ENCODE measurements at places on chromosomes 5 and 9.

DNA sequence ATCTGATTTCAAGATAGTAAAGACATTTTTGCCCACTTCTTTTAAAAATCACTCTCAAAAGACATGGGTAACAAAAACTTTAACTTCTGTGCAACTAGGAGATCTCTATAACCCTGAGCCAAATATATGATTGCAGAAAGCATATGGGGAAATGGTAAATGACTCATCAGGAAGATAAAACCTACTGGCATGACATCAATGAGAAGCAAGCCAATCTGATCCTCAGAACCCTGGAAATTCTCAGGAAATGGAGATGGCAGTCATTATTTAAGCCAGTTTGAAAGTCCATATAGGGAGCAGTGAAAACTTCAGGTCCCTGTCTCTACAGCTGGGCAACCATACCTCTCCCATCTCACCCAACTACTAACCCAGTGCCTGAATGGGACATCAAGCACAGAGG, 249.7 kb upstream of the NREP start:
- no peak for DNase-seq

DNA sequence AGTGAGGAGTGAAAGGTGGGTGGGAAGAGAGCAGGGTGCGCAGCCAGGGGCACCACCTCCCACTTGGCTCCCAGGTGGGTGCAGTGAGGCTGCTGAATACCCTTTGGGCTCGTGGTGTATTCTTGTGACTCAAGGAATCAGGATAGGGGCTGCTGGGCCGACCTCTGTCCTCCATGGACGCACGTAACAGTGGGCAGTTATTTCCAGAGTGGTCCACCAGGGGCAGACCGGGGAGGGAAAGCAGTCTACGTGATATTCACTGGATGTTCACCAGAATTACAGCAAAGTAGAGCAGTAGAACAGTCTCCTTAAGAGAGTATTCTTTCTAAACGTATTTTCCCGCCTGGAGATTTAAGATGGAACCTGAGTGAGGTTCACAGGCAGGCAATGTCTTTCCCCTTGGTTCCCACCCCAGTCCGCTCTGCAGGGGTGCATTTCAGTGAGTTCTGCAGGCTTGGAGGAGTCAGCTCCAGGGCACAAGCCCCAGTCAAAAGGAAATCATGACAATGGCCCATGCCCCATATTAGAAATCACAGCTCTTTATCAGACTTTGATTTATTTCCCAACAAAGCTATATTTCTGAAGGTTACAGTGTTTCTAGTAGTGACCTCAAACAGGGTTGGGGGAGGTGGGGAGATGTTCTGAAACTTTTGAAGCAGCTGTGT, 88.7 kb downstream of the SYK start:
- no peak for DNase-seq

- DNase-seq = no peak
Observed at GRCh38 chr5:14760548-14761002, 96.1 kb downstream of the OTULIN start.

- no peak for DNase-seq
Observed at GRCh38 chr9:7366121-7366520, 433.5 kb downstream of the DMAC1 start.

DNA sequence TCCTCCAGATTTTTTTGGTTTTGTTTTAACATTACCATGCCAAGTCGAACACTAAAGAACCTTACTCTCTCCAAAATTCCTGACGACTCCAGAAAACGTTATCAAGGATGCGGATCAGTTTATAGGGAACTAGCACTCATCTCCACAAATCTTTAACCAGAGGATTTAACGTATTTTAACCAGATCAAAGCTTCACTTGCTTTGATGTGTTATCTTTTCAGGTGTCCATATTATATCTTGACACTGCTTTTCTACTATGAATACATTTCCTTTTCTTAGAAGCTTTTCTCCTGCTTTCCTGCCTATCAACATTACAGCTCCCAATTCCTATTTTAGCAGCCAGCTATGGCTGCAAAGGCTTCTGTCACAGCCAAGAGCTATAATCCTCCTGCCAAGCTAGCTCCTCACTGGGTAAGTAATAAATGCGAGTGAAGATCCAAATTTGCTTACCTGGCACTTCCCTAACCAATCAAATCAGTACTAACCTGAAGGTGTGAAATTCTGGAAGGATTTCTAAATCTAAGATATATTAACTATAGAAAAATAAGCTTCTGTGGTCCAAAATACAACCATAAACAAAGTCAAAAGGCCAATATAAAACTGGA, 60.2 kb downstream of the CDC14B start:
- no peak for DNase-seq

- no peak for DNase-seq
Observed at GRCh38 chr5:75916144-75916543, 167.0 kb upstream of the SV2C start.

GRCh38 chr5:145848854-145849253, 13.7 kb upstream of the PRELID2 start:
- DNase-seq = no peak

GRCh38 chr5:144318460-144318859, 147.8 kb downstream of the KCTD16 start:
- no peak for DNase-seq

DNA sequence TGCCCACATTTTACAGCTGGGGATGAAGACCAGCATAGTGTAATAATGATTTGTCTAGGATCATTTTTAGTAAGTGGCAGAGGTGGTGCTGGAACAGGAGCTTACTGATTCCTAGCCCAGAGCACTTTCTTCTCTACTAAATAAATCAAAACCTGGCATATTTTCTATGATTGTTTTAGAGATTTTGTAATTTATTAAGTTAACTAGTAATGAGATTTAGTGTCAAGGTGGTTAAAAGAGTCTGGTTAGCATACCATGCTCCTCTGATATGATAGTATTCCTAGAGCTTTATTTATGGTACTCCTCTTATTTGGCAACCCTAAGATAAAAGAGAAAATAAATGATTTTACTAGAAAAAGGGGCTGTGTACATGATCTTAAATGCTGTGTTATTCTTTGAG, 604.0 kb downstream of the ISL1 start:
- DNase-seq = no peak

- DNase-seq = no peak
Observed at GRCh38 chr9:120862452-120862851, 14.5 kb downstream of the PHF19 start.

GRCh38 chr9:30591461-30591860, 1793.0 kb upstream of the ACO1 start:
- DNase-seq = no peak

- no peak for DNase-seq
Observed at GRCh38 chr9:127526655-127527559, 75.6 kb downstream of the LRSAM1 start.

DNA sequence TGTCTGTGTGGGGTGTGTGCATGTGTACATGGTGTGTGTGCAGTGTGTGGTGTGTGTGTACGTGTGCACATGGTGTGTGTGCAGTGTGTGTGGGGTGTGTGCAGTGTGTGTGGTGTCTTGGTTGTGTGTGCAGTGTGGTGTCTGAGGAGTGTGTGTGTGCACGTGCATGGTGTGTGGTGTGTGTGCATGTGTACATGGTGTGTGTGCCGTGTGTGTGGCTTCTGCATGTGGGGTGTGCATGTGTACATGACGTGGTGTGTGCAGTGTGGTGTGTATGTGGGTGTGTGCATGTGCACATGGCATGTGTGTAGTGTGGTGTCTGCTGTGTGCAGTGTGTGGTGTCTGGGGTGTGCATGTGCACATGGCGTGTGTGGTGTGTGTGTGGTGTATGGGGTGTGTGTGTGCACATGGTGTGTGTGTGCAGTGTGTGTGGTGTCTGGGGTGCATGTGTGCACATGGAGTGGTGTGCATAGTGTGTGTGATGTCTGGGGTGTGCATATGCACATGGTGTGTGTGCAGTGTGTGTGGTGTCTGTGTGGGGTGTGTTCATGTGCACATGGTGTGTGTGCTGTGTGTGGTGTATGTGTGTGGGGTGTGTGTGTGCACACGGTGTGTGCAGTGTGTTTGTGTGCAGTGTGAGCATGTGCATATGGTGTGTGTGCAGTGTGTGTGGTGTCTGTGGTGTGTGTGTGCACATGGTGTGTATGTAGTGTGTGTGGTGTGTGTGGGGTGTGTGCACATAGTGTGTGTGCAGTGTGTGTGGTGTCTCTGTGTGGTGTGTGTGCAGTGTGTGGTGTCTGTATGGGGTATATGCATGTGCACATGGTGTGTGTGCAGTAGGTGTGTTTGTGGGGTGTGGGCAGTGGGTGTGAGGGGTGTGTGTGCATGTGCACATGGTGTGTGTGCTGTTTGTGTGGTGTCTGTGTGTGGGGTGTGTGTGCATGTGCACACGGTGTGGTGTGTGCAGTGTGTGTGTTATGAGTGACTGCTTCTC, 40.6 kb upstream of the ZNG1F start:
- peak; percentile 5 for DNase-seq

- no peak for DNase-seq
Observed at GRCh38 chr9:9124616-9125015, 1325.0 kb upstream of the DMAC1 start.

GRCh38 chr9:133163504-133164172, at the start of gene GBGT1:
Gene GBGT1 (minus strand): TSS chr9:133163914. CDS start chr9:133162412, 1,502 bp downstream.
- no peak for DNase-seq

DNA sequence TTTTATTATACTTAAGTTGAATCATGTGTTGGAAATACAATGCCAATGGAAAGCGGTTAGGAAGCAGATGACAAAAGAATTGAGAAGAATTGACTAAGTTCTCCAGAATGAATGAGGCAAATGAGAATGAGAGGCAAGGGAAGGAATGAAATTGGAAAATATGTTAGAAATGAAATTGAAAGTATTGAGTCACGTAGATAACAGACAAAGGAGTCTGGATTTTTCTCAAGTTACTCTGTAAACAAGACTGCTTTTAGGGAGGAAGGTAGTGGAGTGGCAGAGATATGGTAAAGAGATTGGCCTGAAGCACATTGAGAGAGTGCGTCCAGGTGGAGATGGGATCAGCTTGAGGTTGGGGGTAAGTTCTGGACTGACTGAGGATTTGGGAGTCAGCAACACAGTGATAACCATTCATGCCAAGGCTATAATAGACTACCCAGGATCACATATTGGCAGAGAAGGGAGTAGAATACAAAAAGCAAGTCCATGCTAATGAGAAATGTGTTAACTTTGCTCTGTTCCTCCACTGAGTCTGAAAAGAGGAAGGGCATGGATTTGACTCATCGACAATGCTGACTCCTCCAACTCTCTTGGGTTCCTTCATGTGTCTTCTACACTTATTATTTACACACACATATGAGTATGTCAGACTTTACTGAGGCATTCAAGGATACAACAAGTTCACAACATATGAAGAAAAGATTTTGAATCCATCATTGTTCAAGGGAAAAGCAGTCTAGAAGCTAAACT, 814.2 kb upstream of the ZNF608 start:
- DNase-seq = no peak

GRCh38 chr9:38388283-38389223, 3.9 kb upstream of the ALDH1B1 start:
- no peak for DNase-seq

DNA sequence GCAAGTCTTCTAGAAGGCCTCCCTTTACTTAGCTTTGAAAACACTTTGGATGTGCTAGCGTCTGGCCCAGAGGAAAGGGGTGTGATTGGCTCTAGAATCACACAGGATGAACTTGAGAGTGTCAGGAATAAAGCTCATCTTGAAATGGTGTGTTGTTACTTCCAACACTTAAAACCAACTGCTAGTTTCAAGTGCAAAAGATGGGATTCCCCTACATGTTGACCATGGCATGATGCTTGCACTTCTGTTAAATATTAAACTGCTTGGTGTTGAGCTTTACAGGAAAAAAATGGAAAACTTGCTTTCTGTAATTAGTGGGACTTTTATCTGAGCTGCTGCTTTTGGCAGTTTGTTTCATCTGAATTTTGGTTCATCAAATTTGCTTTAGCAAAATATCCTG, 261.1 kb downstream of the MED10 start:
- DNase-seq = no peak

DNA sequence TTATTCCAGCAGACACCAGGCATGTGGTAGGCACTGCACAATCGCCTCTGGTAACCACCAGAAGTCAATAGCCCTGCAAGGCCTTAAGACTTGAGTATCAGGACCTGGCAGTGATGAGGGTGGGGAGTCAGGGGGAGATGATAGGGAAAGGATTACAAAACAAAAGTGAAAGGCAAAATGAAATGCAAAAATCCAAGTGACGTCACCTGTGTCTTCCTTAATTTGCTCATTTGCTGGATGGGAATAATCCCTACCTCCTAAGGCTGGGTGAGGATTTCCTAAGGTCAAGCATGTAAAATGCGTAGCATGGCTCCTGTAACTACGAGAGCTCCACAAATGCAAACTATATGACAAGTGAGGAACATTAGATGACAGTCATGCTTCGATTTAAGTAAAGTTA, 58.4 kb downstream of the FOXI1 start:
- DNase-seq = no peak

DNA sequence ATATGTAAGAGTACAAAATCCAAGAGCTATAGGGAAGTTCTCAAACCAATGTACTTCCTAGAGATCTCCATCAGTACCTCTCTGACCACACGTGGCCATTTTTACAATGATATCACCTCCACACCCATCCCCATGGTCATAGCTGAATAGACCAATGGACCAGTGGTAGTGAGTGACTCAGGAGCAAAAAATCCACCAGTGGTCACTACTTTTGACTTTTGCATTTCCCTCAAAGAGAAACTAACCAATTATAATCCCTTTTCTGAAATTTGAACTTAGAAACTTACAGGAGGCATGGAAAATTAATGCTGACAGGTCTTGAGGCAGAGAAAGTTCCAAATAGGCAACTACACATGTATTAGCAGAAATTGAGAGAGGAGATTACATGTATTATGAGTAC, 238.4 kb downstream of the TRPM3 start:
- no peak for DNase-seq

DNA sequence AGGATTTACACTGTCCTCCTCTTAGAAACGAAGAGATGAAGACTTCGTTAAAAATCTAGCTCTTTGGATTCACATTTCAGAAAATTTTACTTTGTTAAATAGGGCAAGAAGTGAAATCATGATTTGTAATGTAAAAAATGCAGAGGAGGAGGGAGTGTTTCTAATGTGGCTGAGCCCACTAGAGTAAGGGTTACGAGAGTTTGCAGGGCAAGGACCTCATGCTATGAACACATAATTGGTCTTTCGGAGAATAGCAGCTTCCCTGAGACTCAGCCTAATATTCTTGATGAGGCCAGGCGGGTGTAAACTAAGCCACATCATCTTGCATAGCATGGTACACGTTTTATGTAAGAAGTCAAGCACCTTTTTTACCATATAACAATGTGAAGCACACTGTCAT, 191.0 kb upstream of the ADAMTS16 start:
- DNase-seq = no peak

GRCh38 chr9:112890106-112891081, at the start of gene SLC46A2:
Gene SLC46A2 (minus strand): TSS chr9:112890876. CDS start chr9:112890681, 195 bp downstream.
- DNase-seq = no peak

All from activated gamma-delta T cell treated with Interleukin-2 at 50 U/mL for 16 hours (primary cell).